ENCODE measurements at places on chromosomes 6 and 20.

DNA sequence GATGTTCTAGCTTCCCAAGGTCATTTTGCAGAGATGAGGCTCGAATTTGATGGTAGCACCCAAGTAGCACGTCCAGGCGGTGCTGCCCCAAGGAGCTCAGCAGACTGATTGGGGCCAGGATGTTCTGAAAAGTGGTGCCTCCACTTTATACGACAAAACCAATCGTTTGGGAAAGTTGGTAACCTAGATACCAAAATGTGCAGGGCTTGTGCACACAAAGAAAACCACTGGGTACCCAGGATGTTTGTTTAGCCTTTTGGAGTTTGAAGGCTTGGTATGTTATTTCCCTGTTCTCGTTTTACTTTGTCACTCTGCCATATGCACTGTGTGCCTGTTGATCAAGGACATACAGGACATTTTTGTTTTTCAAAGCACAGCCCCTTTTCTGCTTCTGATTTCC, 40.7 kb upstream of the PBOV1 start:
- DNase-seq, result no peak

- no peak for DNase-seq
Measured at GRCh38 chr20:54351371-54352136, 123.8 kb upstream of the DOK5 start.

DNA sequence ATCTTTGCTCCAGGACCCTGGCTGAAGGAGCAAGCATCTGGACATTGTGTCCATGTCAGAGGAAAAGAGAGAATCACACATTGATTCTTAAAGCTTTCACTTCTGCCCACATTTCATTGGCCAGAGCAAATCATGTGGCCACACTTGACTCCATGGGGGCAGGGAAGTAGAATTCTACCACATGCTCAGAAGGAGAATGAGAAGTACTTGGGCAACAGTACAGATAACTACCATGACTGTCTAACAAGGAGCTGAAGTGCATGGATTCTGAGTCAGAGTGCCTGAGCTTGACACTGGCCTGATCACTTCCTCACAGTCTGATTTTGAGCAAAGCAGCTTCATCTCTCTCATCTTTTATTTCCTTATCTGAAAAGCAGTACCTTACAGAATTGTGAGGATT, 38.6 kb downstream of the GHRH start:
- peak; percentile 80 for DNase-seq

DNA sequence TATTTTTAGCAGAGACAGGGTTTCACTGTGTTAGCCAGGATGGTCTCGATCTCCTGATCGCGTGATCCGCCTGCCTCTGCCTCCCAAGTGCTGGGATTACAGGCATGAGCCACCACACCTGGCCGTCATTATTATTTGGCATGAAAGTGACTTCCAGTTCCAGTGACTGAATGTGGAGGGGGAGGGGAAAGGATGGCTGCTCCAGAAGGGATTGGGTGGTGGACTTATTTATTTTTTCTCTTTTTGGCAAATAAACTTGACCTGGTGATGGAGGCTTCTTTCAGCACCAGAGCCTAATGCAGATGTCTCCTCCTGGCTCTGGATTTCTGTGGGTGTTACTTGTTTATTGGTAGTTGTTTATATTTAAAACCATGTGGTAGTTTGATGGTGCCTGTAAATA, 16.9 kb upstream of the SLC22A23 start:
- no peak for DNase-seq

DNA sequence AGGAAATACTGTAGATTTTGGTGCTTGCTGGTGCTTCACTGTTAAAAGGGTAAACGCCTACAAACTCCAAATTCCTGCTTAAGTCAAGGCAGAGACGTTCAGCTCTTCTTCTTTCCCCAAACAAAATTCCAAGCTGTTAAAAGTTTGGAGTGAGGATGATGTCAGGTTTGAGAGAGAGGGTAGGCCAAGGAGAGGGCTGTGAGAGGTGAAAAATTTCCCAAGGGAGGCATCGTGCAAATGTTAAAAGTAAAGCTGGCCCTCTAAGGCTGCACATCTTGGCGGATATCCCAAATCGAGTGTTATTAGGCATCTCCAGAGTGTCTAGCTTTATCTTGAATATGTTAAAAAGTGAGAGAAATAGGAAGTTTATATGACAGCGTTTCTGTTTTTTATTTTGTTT, 651.8 kb downstream of the QKI start:
- DNase-seq, result no peak

Data from AG04449 (cell line).